ENCODE measurements at places on chromosomes 11 and 22.

GRCh38 chr22:44202261-44202789 is 21.6 kb downstream of the PARVG start:
- DNase-seq = no peak

DNA sequence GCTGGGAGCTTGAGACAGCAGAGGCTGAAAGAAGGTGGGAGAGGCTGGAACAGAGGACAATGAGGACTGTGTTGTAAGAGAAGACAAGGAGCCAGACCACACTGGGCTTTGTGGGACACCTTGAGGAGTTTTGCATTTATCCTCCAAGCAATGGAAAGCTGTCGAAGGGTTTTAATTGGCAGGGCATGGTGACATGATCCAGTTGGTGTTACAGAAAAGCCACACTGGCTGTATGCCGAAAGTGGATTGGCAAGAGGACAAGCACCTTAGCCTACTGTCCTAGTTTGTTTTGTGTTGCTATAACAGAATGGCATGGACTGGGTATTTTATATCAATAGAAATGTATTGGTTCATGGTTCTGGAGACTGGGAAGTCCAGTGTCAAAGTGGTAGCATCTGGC is 14.0 kb upstream of the APLNR start:
- no peak for DNase-seq

- no peak for DNase-seq
These were observed 92.5 kb downstream of the LRRC32 start for GRCh38 chr11:76577921-76578653.

- no peak for DNase-seq
These were observed 51.0 kb downstream of the CERK start for GRCh38 chr22:46687048-46687444.
